ENCODE measurements at places on chromosomes 5 and 9.

- DNase-seq, result no peak
Measured at GRCh38 chr9:129273941-129274684, 96.1 kb upstream of the IER5L start.

DNA sequence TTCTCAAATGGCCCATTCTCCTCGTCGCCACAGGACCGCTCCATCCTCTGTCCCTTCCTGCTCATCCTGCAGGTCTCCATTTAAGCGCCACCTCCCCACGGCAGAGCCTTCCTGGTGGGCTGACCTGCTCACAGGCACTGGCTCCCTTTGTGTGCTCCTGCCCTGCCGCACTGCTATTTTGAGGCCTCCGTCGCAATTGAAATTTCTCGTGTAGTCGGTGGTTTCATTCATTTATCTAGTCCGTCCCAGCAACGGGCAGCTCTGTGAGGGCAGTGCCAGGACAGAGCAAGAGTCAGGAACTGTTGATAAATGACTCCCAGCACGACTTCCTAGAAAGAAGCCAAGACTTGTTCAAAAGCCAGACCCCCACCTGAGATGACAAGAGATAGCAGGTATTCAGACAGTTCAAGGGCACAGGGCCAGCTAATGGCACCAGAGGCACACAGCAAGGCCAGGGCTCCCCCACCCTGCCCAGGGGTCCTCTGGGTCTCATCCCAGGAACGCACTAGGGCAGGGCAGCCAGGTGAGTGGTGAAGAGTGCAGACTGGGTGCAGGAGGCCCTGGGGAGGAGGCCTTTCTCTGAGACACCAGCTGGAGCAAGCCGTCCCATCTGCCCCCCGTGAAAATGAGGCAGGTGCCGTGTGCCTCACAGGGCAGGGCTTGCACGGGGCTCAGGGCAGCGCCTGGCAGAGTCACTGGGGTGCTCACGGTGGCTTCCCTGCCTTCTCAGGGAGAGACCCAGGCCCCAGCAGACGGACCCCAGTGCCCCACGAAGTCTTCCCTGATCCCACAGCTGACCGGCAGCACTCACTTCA is 36.9 kb downstream of the FAM78A start:
- no peak for DNase-seq

DNA sequence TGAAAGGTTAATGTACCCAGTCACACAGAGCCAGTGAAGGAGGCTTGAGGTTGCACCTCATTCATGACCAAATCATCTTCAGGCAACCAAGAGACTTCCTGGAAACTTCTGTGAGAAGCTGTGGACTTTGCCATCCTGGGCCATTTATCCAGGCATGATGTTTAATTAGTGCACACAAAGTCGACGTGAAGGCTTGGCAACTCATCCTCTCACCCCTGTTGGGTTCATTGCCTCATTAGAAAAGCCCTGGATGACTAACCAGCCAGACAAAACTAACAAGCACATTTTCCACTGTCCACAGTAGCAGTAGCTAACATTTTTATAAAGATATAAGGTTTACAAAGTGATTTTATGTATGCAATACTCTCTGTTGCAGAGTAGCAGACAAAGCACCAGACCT is 65.7 kb upstream of the ZNF462 start:
- no peak for DNase-seq

DNA sequence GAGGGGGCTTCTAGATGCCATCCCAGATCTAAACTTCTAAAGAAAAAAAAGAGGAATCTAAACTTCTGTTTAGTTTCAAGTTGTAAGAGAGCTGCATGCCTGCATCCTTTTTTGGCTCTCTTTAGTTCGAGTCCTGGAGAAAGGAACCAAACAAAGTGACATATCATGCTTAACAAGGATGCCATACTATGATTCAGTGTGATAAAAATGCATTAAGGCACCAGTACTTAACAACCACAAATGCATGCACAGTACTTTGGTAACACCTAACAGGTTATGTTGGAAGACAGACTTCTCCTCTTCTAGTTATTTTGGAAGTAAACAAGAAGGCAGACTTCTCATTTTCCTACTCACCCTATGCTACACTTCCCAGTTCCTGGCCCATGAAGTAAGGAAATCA is 27.3 kb downstream of the NME5 start:
- no peak for DNase-seq

- DNase-seq, result no peak
Measured at GRCh38 chr5:167057665-167058064, 1233.8 kb upstream of the WWC1 start.

- no peak for DNase-seq
Measured at GRCh38 chr9:133144142-133144903, 19.4 kb downstream of the GBGT1 start.

- no peak for DNase-seq
Measured at GRCh38 chr5:138029501-138029900, 3.4 kb downstream of the FAM13B start.

GRCh38 chr9:92550765-92551164 is 15.0 kb upstream of the ECM2 start:
- DNase-seq, result no peak

DNA sequence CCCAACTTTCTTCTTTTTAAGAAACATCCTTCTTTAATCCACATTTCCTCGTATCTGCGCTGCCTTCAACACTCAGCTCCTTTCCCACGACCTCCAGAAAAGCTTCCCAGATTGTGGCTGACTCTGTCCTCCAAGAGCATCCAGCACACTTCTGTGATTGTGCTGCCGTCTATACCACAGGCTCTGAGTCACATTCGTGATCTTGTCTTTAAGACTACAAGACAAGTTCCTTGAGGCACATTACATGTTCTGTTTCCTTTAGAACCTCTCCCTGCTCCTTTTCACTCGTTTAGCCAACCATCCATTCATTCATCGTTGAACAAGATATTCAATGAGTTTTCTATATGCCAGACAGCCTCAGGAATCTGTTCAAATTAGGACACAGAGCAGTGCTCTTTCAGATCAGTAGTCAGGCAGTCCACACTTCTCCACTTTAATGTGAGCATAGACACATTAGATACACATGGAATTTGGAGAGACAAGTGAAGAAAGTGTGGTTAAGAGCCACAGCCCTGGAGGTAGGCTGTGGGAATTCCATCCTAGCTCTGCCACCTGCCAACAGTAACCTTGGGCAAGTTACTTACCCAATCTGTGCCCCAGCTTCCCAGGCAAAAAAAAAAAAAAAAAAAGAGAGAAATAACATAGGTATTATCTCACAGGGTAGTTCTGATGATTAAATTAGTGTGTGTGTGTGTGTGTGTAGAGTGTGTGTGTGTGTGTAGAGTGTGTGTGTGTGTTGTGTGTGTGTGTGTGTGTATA is 18.9 kb downstream of the WHRN start:
- DNase-seq, result no peak

GRCh38 chr5:30040488-30041118 is 1152.9 kb upstream of the CDH6 start:
- DNase-seq, result peak; percentile 2

GRCh38 chr5:173902743-173903142 is 14.6 kb downstream of the CPEB4 start:
- no peak for DNase-seq
